ENCODE measurements at places on chromosomes 12 and 14.
A peak's percentile ranks its signal among the peaks of the same experiment; 100 is the strongest.

GRCh38 chr14:34843011-34843554 is 32.1 kb downstream of the BAZ1A start:
- DNase-seq = peak; percentile 74

DNA sequence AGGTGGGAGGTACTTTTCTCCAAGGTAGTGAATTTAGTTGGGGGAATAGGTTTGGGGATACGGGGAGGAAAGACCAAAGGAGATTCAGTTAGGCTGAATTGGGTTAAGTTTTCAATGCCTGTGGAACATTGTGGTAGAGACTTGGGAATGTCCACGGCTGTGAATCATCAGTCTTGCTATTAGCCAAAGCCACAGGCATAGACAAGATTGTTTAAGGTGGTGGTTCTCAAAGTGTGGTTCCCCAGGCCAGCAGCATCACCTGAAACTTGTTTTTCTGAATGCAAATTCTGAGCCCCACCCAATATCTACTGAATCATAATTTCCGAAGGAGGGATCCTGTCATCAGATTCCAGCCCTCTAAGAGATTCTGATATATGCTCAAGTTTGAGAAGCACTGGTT is 316.2 kb downstream of the EGLN3 start:
- no peak for DNase-seq

DNA sequence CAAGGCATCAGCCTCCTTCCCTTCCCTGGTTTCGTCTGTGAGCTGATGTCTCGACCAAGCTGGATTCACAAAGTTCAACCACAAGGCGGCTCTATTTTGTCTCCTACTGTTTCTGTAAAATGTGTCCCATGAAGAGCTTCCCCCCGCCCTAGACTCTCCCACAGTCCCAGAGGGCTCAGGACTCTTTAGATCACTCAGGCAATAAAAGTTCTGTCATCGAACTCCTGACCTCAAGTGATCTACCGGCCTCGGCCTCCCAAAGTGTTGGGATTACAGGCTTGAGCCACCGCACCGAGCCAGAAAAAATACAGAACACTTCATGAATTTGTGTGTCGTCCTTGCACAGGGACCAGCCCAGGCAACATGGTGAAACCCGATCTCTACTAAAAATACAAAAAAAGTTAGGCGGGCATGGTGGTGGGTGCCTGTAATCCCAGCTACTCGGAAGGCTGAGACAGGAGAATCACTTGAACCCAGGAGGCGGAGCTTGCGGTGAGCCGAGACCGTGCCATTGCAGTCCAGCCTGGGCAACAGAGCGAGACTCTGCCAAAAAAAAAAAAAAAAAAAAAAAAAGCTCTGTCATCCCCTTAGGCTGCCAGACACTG is 149.4 kb downstream of the BCL11B start:
- no peak for DNase-seq

DNA sequence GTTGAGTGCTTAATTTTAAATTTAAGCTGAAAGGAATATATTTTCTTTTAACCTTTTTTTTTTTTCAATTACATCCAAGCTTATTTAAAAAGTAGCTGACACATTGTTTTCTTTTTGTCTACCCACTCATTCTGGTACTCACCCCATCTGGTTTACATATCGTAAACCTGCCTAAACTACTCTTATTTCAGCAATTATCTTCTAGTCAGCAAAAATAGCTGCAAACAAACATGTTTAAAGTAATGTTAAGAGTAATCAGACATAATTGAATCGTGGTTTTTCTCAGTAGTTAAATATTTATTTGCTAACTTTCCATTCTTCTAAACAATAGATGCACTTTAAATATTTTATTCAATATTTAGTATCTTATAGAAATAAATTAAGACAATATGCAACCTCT is 492.7 kb upstream of the MGAT4C start:
- no peak for DNase-seq

Data from MV-4-11 (cell line).